ENCODE measurements at places on chromosomes 16 and 17.

DNA sequence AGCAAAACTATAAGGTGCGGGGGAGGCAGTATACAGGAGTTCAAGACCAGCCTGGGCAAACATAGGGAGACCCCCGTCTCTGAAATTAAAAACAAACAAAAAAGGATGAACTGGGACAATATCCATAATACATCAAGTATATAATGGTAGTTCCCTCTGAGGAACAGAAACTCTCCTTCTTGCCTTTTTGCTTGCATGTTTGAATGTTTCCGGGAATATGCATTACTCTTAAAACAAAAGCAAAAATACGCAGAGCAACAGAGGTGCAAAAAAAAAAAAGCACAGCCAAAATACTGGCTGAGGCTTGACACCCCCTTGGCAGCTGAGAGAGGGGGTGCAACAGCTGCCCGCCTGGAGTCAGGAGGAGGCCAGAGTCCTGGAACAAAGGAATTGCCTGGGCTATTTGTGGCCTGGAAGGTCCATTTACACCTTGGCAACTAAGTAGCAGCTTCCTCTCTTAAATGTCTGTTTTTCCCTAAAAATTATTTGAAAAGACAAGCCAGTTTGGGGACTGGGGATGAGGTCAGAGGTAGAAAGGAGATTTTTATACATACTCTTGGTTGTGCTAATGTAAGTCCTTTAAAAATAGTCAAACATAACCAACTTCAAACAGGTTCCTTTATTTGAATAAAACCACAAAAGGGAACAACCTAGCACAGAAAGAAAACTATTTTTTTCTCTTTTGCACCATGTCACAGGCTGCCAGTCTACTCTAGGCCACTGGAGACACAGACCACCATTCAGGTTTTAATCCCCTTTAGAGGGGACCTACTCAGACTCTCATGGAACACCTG, 19.5 kb downstream of the USP7 start:
- no peak for DNase-seq

DNA sequence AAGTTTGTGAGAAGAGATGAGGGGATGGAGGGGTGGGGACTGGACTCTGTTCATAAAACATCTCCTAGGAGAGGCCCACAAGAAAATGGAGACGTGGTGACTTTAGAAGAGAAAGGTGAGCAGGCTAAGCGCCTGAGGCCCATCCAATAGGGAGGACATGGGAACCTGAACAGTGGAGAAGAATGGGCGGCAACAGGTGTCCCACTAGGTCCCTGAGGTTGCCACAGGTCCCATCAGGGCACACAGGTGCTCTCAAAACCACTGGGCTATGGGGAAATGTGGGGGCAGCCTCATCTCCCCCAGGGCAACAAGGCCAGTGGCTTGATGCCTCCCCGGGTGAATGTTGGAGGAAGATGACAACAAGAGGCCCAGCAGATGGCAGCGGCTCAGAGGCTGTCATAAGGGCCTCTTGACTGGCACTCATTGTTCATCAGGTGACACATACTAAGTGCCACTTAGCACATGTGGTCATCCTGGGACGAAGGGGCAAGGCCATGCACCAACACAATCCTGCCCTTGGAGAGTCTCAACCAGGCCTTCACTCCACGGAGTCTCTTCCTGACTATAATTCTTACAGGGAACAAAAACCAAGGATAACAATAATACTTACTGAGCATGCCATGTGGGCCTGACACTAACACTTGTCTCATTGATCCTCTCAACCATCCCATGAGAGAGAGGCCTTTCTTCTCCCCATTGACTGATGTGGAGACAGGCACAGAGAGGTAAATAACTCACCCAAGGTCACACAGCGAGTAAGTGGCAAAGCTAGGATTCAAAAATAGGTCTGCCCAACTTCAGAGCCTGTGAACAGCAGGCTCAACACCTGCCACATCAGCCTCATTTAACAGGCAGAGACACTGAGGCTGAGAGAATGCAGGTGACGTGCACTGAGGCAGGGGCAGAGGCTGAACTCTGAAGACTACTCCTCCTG, 38.0 kb downstream of the CUEDC1 start:
- no peak for DNase-seq

DNA sequence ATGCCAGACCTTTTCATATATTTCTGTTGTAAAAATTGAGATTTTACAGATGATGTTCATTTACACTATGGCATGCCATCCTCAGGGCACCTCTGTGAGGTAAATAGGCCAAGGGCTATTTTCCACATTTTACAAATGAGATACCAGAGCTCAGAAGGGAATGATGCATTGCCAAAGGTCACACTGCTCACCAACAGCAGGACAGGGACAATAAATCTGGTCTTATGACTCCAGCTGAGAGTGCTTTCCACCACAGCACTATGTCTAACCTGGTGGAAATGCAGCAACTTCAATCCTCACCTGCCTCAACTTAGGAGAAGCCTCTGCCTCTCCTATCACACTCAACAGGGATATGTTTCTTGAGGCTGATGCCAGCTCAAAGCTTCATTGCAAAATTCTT, 40.6 kb downstream of the GRIN2A start:
- no peak for DNase-seq

DNA sequence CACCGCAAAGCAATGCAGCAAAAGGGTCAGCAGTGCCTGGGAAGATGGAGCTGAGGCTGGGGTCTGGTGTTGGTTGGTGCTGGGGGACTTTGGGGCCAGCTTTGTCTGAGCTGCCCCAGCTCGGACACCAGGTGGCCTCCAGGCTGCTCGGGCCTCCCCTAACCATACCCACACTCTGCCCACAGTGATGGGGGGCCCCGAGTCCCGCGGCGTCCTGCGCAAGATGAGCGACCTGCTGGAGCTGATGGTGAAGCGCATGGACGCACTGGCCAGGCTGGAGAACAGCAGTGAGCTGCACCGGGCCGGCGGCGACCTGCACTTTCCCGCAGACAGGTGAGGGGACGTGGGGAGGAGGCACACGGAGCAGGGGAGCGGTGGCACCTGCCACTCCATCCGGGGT, 13.8 kb downstream of the MGAT5B start:
- DNase-seq: no peak

- no peak for DNase-seq
These were observed 46.1 kb upstream of the MTMR4 start for GRCh38 chr17:58560511-58560910.
